CD4-positive, alpha-beta T cell treated with Interleukin-15 for 4 hours (primary cell): ENCODE measurements at places on chromosomes 1 and 21.

DNA sequence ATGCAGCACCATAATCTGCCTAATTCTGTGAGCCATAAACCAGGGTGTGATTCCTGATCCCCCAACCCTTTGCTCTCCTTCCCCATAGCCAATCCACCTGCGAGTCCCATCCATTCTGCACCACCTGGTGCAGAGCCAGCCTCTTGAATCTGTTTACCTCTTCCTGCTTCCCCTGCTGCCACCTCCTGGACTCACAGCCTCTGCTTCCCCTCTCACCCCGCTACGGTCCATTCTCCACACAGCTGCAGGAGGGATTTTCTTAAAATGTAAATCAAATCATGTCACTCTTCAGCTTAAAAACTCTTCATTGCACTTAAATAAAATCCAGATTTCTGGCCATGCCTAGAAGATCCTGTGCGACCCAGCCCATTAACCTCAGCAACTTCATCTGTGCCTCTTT is 186.7 kb downstream of the FOXD2 start:
- DNase-seq: no peak

DNA sequence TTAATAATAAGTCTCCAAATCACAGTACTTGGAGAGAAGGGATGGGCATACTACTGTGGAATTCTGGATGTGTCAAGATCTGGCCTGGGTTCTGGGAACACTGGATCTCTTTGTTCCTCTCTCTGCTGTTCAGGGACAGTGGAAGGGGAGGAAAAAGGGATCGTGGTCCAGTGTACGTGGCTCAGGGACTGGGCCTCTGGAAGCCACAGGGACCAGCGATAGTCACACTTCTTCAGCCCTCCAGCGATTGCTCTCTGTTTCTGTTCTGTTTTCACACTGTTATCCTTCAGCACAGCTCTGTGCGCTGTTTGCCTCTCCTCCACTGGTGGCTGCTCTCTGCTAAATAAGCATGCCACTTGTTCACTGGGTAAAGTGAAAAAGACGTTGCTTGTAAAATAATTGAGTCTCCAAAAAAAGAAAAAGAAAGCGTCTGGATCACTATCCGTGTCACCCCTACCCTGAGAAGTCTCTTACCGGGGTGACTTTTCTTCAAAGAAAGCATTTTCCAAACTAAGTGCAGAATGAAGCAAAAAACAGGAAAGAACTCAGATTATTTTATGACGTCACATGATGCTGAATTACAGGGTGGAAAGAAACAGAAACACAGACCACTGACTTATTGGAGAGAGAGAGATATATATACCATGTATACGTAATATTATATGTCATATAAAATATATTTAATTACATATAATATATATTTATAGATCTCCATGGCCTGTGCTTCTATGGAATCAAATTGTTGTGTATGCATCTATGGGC is 279.4 kb downstream of the RGS7 start:
- no peak for DNase-seq

- no peak for DNase-seq
Observed at GRCh38 chr1:42290130-42290529, 44.9 kb downstream of the FOXJ3 start.

DNA sequence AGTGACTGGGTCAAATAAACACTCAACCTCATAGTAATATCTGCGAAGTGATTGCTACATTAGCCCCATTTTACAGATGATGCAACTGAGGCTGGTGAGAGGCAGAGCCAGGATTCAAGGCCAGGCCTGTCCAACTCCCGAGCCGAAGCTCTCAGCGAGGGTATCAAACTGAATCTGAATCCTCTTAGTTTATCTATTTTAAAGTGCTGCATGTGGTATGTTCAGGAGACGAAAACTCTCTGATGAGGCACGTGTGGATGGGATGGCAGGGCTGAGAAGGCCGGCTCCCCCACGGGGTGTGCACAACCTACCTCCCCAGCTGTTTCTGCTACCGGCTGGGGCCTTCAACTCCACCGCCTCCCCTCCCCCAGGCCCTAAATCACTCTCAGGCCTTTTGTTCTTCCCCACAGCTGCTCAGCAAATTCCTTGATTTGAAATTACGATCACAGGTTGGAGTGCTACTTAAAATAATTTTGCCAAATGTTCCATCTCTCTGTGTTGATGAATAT is 171.8 kb downstream of the TOMM20 start:
- DNase-seq: no peak

- DNase-seq: no peak
Observed at GRCh38 chr21:34558166-34558565, 46.2 kb upstream of the KCNE1 start.

DNA sequence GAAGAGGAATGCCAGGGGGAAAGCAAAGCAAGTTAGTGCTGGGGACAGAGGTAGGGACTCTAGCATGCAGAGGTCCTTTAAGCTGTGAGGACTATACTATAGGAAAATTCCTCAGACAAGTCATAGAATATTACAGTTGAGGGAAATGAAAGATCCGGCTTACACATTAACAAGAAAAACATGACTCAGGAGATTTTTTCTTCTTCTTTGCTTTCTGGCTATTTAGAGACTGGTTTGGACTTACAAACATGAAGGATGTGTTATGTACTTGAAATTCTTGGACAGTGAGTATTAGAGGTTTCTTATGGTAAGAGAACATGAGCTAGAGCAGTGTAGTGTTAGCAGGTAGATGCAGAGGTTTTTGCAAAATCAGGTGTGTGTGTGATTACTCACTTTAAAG is 24.9 kb downstream of the USP25 start:
- DNase-seq: no peak

GRCh38 chr1:93016171-93016570 is 54.9 kb upstream of the DIPK1A start:
- no peak for DNase-seq

GRCh38 chr1:158422212-158422611 is 3.8 kb downstream of the OR10K2 start:
- no peak for DNase-seq

DNA sequence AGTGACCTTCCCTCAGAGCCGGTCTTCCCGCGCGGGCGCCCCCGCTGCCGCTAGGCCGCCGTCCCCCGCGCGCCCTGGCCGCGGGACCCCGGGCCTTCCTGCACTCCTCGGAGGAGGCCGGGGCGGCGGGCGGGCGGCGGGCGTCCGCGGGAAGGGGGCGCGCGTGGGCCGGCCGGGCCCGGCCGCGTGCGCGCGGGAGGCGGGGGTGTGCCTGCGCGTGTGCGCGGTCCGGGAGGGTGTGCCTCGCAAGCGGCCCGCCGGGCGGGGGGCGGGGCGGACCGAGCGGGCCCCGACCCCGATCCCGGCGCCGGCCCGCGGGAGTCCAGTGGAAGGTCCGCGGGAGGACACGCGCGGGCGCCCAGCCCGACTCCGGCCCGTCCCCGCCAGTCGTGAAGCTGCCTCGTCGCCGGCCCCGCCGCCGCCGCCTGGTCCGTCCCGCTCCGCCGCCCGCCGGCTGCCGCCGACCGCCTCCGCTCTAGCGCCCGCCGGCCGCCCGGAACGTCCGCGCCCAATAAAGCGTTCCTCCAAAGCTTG is 438 bp downstream of the MRPS6 start:
- DNase-seq: peak; percentile 43

DNA sequence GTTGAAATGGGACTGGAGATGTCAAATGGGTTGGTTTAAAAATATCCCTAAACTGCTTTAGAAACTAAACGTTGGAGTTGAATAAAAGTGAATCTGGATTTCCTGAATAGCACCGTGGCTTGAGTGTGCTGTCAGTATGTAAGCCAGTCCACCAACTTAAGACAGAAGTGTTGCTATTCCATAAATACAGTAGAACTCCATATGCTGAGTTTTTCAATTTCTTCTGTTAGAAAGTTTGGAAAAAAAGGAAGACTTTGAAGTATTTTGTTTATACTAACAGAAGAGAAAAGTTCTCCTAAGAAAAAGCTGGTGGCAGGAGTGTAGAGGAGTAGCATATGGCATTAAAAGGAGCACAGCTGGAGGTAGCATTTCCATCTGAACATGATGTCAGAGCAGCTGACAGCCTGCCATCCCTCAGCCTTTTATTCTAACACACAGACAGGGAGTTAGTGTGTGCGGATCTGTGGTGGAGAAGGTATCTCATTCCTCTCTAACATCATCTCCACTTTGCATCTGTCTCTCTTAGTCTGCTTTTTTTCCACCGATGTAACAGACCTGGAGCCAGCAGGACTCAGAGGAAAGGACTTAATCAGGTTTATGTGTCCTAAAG is at the start of gene ZBTB18:
Gene ZBTB18, plus strand, starts transcription at position 449 of the 610 bp plus-strand sequence. Its CDS starts 149 bp downstream, at position 598.
- DNase-seq: no peak

DNA sequence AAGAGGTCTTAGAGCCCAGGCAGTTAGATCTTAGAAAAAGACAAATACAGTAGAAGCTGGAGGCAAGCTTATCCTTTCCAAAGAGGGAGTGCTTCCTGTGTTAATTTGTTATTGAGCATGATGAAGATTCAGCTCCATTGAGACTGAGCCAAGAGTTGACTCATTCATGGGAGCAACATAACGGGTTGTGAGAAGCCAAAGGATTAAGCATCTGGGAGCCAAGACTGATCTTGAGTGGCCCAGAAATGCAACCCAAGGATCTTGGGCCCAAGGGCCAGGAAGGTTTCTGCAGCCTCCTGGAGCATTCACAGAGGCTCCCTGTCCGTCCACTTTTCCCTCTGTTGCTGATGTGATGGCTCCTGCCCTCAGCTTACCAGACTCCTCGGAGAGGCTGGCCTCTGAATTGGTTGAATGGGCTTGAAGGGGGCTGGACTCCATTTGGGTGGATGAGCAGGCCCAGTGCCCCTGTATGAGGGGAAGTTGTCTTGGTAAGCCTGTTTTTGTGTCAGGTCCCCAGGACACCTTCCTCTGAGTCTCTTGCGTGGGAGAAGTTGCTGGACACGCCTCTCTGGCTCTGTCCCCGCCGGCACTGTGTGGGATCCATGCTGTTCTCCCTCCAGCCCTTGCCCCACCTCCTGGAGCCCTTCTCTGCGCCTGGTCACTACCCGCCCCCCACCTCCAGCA is 42.4 kb downstream of the PDE9A start:
- no peak for DNase-seq

DNA sequence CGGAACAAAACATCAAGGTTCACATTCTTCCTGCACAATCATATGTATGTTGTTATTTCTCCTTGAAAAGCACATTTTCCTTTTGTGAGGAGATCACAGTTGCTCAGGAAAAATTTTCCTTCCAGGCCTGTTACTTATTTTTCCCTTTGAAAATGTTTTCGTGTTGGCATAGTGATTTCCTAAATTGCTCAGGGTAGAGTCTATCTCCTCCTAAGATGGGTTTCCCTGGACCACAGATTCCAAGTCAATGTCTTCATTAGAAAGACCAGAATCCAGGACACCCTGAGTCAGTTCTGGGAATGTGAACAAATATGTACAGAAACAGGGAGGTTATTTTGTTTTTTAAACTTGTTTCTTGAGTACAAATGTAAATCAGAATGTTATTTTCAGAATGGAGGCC is 94.3 kb upstream of the C1orf105 start:
- DNase-seq: no peak

DNA sequence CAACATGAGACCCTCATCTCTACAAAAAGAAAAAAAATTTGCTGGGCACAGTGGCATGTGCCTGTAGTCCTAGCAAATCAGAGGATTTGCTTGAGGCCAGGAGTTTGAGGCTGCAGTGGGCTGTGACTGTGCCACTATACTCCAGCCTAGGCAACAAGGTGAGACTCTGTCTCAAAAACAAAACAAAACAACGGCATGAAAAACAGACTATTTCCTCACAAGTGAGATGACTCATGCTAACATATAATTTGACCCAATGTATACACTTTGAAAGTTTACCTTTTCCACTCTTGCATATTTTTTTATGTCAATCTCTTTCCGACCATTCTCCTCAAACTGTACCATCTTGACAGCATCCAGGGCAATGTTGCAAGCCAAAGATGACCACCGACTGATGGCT is 17.5 kb downstream of the CCT3 start:
- no peak for DNase-seq

- DNase-seq: no peak
Observed at GRCh38 chr1:232715154-232715553, 85.2 kb upstream of the SIPA1L2 start.

DNA sequence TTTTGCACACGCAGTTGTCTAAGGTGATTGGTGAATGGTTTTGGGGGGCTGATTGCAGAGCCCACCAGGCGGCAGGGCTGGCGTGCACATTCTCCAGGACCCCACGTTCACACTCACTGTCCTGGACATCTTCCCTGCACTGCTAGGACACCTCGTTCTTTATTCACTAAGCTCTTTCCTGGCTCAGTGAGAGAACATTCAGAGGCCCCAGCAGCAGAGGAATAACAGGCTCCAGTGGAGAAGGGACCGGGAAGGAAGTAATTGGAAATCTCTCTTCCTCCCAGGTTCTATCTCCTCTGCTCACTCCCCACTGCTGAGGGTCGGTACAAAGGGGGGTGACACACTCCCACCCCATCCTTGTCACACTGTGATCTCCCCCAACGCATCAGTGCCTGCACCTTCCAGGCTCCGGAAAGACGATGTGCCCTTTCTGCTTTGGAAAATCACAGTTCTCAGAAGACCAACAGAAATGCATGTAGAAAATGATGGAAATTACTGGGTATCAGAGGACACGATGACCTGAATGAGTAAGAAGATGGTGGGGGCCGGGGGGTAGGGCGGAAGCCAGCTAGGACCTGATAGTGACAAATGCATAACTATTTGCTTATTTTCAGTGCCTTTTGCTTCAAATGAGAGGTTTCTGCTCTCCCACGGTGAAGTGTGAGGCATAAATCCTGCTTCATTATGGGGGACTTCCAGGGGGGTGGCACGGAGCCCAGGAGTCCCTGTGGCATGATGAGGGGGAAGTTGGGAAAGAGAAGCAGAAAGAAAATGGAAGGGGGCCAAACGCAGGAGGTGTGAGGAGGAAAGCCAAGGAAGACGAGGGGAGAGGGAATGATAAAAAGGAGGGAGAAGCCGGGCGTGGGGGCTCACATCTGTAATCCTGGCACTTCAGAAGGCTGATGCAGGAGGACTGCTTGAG is 25.2 kb upstream of the KIF26B start:
- no peak for DNase-seq

DNA sequence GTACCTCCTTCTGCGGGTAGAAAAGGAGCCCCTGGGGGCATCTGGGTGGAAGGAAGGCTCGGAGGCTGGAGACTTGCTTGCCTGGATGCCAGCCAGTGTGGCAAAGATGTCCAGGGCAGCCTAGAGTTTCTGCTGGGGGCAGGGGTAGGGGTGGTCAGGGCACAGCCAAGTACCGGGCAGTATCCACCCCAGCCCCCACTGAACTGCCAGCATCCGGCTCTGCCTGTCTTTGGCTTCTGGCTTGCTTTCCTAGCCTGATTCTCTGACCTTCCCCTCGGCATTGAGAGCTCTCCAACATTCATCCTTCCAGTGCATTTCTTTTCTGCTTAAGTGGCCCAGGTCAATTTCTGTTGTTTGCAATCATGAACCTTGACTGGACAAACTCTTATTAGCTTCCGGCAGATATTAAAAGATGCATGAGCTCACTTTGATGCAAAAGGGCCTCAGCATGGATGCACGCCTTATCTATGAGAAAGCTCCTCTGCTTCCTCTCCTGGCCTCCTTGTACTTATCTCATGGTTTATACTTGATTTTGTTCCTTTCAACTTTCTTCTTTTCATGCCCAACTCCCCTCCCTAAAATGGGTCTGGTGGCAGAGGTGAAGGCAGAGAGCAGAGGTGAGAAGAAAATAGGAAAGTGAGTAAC is 116.9 kb downstream of the HLCS start:
- no peak for DNase-seq
